AG09309 (cell line): ENCODE measurements at places on chromosomes 3 and 15.

GRCh38 chr15:37824717-37825382, 109.6 kb upstream of the TMCO5A start:
- DNase-seq: peak; percentile 80

- no peak for DNase-seq
Observed at GRCh38 chr15:57486833-57487232, 104.9 kb upstream of the MYZAP start.

DNA sequence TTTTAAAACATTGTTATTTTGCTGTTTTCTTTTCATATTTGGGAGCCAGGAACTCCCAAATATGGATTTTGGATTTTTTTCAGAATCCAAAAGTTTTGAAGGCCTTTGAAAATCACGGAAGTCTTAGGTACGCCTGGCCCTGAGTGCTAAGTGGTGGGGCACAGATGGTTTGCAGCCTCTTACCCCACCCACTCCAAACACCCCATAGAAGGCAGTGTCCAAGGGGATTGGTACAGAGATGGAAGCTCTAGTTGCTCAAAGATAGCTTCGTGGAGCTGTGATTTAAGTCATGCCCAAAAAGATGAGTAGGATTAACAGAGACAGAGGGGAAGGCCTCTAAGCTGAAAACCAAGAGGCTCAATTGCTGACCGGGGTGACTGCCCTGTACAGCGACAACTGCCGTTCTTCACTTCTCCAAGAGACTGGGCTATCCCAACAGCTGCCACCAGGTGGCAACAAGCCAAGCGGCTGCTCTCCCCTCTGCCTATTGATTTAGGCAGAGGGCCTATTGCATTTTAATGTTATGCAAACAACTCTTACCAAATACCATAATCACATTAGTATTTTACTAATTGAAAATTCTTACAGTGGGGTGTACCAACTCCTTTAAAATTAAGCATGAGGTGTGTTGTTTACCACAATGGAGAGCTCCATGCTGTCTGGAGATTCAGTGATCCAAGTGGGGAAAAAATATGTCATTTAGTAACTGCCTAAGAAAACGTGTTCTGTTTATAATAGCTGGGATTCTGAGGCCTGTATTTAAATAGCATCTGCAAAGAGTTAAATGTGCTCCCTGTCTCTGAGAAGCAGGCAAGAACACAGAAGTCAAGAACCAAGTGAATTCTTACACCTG, 64.0 kb upstream of the C15orf61 start:
- no peak for DNase-seq

GRCh38 chr3:160739079-160739478, 17.0 kb upstream of the PPM1L start:
- DNase-seq: no peak

DNA sequence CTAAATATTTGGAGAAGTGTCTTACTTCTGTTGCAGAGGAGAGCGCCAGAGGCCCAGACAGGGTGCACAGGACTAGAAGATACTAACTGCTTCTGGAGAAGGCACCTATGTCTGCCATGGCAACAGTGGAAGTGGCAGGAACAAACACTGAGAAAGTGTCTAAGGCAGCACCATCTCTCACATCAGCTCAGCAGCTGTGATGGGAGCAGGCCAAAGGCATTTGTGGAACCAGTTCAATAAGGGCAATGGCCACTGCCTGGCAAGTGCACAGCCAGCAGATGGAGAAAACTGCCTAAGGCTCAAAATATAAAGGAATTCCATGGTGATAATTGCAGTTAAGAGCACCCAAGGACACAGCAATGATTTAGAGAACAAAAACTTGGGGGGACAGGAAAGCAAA, 563.0 kb upstream of the CCDC54 start:
- no peak for DNase-seq

- DNase-seq: no peak
Observed at GRCh38 chr3:125151442-125151817, 61.1 kb downstream of the SLC12A8 start.

GRCh38 chr15:40102897-40103858, 5.5 kb downstream of the BMF start:
- DNase-seq: peak; percentile 48

DNA sequence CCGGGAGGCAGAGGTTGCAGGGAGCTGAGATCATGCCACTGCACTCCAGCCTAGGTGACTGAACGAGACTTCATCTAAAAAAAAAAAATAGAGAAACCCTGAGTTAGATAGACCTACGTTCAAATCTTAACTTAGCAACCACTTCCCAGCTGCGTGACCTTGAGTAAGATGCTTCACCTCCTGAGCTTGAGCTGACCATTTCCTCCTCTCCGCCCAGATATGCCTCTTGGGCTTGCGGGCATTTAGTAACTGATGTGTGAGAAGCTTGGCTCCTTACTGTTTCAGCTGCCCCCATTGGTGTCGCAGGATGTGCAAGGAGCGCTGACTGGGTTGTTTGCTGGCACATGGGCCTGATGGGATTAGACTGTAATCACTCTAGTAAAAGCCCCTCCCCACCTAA, 26.9 kb upstream of the ATG7 start:
- no peak for DNase-seq

GRCh38 chr3:182323898-182324297, 469.4 kb upstream of the ATP11B start:
- no peak for DNase-seq

GRCh38 chr15:67914537-67915460, 75.0 kb upstream of the RNU6-1 start:
- DNase-seq: no peak

- no peak for DNase-seq
Observed at GRCh38 chr3:142053835-142054234, 95.5 kb downstream of the TFDP2 start.

DNA sequence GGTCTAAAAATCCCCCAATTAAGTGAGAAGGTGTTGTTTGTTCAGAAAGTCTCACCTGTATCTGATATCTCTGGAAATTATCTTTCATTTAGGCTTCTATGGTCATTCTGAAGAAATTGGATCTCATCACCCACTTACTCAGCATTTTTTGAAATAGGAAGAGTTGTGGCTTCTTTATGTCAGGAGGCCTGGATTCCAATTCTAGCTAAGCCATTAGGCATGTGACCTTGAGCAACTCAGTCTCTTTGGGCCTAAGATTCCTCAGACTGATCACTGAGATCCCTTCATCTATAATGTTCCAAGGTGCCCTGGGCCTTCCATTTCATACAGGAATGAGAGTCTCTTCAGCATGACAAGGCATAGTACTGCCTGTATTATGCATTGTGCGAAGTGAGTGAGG, 70.3 kb downstream of the ARHGEF26 start:
- no peak for DNase-seq

DNA sequence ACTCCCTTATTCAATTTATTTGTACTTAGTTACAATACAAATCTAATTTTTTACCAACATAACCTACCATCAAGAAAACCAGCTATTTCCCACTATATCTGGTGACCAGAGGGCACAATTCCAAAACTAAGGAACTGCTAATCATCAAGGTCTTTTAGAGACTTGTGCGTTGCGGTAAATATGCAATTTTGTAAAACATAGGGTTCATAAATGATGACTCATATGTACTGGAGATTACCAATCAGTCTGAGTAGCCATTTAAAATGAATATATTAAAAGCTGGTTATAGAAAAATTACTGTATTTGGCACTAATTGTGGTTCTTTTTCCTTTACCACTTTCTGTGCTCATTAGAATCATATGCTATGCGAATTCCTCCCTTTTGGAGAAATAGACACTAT, 859.6 kb downstream of the ROBO1 start:
- no peak for DNase-seq

- no peak for DNase-seq
Observed at GRCh38 chr3:55597641-55598040, 110.5 kb upstream of the WNT5A start.

- DNase-seq: no peak
Observed at GRCh38 chr3:14780927-14781507, 37.7 kb upstream of the FGD5 start.

DNA sequence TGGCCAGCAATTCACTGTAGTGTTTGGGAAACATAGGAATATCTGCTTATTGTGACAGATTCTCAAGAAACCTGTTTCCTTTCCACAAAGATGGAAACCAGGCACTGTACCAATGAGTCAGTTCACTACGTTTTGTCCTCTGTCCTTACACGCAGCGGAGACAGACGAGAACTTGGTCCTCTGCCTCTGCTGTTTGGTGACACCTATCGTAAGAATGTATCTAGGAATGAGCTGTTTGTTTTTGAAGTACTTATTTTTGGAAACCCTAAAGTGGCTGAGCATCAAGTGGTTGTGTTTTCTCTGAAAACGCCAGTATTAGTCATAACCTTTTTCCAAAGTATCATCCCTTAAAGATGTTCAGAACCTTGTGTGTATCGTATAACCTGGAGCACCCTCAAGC, 93.0 kb downstream of the PGPEP1L start:
- DNase-seq: peak; percentile 69

DNA sequence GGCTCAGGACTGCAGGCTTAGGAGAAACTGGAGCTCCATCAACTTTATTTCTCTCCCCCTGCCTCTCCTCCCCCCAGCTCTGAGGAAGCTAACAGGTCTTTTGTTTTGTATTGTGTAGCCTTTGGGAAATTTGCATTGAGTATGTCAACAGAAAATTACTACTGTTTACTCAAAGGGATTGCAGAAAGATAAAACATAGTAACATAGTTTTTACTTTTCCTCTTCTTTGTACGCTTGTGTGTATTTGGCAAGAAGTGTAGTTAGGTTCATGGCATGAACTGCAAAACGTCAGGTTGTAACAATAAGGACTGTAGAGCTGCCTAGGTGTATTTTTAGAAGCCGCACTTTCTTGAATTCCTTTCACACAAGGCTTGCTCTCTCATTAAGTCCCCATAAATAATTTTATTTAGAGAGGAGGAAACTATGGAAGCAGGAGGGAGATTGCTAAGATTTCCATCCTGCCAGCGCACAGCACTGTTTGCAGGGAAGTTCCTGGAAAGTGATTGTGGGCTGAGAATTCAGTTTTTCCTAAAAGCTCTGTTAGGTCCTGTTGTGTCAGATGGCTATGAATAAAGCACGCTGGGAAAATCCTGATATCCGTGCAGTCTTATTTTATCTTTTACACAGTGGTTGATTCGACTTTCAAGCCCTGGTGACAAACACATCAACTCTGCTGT, 21.1 kb upstream of the SATB1 start:
- no peak for DNase-seq

DNA sequence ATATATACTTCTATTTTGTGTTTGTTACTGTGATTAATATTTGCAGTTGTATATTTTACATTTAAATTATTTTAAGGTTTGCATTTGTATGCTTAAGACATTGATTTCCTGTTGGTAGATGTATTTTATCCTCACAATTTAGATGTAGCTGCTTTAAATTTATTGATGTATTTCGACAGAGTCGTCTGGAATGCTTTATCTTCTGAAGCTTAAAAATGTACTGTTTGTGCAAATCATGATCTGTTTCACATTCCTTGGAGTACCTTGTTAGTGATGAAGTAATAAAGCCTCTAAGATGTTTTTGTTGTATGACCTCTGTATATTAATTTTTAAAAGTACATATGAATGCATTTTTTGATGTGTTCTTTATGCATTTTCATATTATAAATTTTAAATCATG, 1.9 kb downstream of the CHD2 start:
- DNase-seq: no peak

GRCh38 chr3:45938043-45938435, 5.2 kb upstream of the CXCR6 start:
- DNase-seq: no peak

DNA sequence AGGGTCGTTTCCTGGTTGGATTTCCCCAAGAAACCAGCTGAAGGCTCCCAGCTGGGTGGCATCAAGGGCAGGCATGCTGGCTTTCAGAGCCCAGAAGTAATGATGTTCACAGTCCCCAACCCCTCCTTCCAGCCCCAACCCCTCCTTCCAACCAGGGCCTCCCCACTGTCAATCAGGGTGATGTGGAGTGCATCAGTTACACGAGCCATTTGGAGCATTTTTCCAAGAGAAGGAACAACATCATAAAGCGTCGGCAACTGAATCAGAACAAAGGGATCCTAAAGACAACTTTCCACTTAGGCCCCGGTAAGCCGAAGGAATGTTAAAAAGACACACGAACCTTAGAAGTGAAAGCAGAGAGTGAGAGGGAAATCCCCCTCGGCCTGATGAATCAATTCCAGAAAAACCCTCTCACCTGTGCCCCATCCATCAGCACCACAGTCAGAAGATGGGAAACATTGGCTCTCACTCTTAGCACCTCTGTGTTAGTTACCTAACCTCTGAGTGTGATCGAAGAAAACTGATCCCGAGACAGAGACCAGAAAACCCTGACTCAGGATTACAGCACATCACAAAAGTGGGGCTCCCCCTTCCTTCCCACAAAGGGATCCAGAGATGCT, 101.2 kb upstream of the WNT5A start:
- DNase-seq: no peak

GRCh38 chr3:158532099-158532734, 38.8 kb upstream of the MLF1 start:
- no peak for DNase-seq

DNA sequence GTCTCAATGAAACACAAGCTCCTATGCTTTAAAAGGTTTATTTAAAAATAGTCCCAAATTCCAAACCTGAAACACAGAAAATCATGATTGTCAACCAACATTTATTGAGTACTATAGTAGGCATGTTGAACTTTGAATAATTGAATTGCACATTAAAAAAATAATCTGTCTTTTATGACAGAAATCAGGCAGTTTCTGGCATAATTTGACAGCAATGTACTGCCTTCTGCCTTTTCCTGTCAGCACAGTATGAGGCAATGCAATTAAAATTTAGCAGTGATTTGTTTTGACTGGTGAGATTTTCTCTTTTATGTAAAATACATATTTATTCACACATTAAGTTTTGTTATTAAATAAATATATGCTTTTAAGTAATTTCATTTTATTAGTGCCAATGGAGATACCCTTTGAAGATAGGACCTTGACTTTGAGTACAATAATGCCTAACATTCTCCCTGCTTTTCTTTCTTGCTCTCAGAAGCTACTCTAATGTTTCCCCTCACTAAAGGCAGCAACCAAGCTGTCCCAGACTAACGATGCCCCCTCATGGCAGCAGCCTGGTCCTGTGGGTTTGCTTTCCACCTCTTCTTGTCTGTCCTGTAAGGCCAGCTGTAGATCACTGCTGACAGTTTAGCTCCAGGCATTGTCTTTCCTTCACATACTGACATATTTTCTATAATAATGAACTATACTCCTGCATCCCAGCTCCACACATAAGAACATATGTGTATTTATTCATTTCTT, 346.7 kb downstream of the IL20RB start:
- DNase-seq: no peak
